ENCODE measurements at places on chromosomes 11 and 22.

DNA sequence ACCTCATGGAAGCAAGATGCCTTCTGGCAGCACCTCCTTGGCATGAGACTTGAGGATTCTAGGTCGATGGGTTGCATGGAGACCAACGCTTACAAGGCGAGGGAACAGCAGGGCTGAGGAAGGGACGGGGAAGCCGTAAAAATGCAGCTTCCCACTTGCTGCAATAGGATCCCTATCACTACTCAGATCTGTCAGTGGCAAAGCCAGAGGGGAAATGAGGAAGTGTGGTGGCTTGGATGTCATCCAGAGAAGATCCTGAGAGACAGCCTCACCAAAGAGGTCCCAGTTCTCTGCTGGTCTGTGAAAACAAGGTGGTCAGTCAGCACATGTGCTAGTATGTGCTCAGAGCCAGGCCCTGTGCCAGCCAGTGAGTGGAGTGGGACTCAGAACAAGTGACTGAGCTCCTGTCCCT is 22.2 kb downstream of the CYB5R2 start:
- DNase-seq: no peak

DNA sequence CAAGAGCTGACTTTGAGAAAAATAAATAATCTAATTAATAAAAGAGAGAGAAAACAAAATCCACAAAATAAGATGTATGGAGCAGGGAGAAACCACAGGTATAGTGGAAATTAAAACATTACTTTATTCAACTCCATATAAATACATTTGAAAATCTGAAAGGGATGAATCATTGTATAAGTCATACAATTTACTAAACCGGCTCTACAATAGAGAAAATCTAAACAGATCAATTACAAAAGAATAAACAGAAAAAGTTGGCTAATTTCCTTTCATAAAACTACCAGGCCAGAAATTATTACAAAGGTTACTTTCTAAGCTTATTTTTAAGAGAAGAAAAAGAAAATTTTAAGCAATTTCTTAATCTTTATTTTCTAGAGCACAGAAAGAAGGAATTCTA is 51.3 kb upstream of the DRD2 start:
- DNase-seq: no peak

- DNase-seq: no peak
Observed at GRCh38 chr22:19728836-19729235, 5.5 kb downstream of the GP1BB start.

DNA sequence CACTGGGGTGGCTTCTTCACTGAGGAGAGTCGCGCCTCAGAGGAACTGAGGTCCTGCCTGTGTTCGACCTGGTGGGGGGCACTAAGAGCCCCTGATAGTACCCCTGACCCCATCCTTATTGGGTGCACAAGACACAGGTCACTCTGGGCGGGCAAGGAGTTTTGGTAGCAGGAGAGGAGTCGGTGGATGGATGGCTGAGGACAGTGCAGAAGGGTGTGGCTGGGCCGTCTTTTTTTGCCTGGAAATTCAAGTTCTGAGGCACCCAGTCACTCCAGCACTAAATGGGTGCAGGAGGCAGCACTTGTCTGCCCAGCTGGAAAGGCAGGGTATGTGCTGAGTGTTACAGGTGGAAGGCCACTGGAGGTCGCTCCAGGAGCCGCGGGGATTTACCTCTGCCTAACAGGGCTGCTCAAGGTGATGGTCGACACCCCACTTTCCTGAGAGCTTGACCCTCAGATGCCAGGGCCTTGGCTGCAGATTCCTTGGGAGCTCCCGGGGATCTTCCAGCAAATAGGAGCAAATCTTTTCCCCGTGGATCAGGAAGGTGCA is 960 bp downstream of the TSSC4 start:
- DNase-seq: no peak

DNA sequence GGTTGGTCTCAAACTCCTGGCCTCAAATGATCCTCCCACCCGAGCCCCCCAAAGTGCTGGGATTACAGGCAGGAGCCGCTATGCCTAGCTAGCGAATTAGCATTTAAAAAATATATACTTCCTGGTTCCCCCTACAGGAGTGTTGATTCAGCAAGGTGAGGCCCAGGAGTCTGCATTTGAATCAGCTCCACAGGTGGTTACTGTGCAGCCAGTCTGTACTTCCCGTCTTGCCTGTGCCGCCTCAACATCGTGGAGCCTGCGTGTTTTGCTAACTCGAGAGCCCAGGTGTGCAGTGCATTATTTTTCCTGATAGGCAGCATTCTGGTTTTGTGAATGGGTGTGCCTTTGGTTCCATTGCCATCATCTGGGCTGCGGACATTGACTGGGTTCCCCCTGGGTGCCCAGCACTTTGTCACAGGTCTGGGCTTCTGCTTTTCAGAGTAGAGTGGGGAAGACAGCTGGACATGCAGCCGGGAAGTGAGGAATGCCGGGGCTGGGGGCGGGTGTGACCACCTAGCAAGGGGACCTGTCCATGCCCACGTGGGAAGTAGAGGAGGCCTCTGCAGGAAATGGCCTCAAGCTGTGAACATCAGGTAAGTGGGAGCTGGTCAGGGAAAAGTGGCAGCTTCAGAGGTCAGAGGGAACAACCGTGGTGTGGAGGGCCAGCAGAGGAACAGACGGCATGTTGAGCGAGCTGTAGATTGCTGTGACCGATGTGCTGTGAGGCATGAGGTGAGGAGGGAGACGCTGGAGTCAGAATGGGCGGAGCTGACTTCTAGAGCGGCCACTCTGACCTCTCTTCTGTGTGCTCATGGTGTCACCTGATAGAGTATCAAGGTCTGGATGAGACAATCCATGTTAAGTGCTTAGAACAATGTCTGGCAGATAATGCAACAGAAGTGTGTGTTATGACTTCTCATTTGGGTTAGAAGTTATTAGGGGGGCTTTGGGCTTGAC is 42.2 kb downstream of the PPFIA1 start:
- DNase-seq: no peak

DNA sequence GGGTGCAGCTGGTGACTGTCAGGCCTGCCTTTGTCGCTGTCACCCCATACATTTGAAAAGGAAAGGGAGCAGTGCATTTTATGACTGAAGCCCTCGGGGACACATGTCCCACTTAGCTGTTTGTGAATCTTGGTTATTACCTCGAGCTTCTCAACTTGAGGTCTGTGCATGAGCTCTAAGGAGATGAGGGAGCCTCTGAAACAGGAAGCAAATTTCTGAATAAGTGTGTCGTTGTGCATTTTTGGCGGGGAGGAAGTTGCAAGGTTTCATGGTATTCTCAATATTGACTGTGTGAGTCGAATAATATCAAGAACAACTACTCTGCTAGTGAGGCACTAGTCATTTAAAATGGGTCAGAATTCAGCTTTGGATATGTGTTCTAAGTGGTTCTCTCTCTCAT is 149.7 kb upstream of the PLET1 start:
- DNase-seq: no peak

GRCh38 chr11:1529286-1529685 is 42.7 kb upstream of the MOB2 start:
- DNase-seq: no peak
